ENCODE measurements at places on chromosomes 3 and 15.

- no peak for DNase-seq
These were observed 308.1 kb upstream of the RASGRP1 start for GRCh38 chr15:38872732-38873131.

GRCh38 chr3:126567696-126568438, 9.1 kb upstream of the C3orf22 start:
- peak; percentile 66 for DNase-seq

DNA sequence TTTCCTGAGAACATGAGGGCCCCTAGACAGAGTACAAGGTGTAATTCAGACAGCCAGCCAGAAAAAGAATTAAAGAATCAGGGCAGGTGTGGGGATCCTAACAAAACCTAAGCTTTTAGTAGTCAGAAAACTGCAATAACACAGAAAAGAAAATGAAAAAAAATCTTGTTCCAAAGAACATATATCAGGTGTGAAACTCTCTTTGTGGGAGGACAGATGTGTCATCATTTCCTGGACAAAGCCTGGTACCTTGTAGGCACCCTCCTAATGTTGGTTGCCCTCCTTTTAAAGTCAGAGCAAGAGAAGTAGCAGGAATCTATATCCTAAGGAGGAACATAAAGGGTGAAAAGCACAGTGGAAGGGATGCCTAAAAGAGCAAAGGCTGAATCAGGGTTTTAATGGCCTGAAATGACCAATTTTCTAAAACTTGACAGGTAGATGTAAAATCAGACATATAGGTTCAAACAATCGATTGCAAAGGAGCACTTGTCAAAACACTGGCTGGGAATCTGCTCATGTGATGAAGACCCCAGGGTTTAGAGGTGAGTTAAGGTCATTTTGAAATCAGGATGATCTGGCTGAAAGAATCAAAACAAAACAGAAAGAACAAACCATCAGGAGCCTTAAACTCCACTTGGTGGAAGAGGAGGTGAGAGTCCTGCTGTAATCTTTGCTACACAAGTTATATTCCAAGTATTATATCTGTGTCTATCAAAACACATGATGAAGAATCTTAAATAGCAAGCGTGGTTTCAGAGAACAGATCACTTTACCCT, 54.9 kb downstream of the TGFBR2 start:
- DNase-seq, result no peak

DNA sequence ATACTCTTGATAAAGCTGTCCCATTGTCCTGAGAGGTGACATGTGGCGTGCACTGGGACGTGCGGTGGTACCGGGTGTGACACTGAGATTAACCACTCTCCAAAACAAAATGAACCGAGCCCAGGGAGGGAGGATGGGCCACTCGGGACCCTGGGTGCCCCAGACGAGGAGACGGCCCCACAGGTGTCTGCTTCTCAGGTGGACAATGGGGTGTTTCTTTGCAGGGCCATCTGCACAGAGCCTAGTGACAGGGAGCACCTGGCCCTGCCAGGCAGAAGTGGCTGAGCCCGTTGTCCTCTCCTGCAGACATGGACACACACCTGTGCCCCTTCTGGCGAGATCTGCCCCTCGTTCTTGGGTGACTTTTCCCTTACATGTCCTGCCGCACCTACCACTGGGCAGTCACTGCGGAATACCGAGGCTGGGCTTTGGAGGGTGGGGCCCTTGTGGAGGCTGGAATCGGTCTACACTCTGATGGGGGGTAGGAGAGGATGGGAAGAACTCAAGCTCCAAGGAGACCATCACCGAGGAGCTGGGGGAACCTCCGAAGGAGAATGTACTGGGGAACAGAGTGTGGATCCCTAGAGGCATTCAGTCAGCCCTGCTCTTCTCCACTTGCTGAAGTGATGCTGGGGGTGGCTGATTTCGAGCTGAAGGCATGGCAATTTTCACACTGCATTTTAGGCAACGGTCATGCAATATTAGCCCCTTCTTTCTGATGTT, 153.5 kb downstream of the ATP10A start:
- DNase-seq, result no peak

GRCh38 chr15:37981775-37982174, 47.3 kb downstream of the TMCO5A start:
- DNase-seq, result peak; percentile 73

GRCh38 chr3:66989860-66990696, 8.0 kb upstream of the KBTBD8 start:
- peak; percentile 15 for DNase-seq

DNA sequence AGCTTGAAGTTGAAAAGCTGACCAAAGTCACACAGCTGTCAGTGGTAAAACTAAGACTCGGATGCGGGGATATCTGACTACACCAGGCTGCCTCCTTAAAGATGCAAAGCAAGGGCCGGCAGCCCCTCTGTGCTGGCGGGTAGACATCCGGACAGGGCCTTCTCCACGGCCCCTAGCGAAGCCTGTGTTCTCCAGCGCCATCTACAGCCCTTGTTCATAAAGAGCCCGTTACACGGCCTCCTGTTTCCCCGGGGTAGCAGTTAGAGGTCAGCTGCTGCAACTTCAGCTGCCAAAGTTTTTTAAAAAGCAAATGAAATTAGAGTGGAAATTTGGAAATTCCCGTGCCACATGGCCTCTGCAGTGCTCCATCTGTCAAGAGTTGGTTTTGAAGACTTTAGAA, 383.0 kb downstream of the TBL1XR1 start:
- peak; percentile 78 for DNase-seq

DNA sequence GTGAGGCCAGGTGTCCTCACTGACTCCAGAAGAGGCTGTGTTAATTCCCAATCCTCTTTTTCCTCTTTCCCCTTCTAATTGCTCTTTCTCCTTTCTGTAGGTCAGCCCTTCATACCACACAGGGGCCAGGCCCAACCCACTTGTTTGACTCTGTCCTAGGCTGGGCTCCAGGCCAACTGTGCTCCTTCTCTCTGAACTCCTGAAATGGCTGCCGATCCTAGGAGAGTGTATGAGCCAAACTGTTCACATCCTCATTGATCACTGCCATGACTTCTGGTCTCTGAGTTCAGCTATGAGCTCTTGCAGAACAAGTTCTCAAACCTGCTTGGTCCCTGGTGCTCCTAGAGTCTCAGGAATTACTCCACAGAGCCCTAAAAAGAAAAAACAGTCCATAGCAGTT, 145.1 kb downstream of the VGLL4 start:
- DNase-seq, result peak; percentile 50

- DNase-seq, result peak; percentile 32
These were observed 270.6 kb upstream of the TPRG1 start for GRCh38 chr3:188901126-188901525.
